ENCODE measurements at places on chromosomes 4 and X.

GRCh38 chr4:174689618-174690017 is 139.4 kb downstream of the GLRA3 start:
- no peak for DNase-seq

DNA sequence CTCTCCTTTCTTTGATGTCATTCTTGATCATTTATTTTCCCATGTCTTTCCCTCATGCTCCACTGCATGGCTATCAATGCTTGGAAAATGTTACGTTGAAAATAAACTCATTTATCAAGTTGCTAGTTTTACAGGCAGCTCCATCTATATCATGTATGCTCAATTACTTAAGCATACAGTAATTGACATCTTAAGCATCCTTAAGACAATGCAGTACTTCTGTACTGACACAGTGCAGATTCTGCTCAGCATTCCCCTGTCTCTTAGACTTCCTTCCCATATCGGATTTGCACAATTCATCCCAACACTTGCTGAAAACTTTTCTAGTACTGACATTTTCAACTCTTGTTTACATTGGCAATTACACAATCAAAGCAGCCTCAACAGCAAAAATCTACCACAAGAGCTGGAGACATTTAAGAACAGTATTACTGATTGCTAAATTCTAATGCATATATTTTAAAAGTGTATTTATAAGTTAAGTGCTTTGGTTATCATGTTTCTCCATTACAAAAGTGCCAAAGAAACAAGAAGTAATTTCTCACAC is 165.6 kb downstream of the ATP10D start:
- DNase-seq, result no peak

GRCh38 chr4:48226199-48226598 is 43.4 kb downstream of the TEC start:
- DNase-seq, result no peak

DNA sequence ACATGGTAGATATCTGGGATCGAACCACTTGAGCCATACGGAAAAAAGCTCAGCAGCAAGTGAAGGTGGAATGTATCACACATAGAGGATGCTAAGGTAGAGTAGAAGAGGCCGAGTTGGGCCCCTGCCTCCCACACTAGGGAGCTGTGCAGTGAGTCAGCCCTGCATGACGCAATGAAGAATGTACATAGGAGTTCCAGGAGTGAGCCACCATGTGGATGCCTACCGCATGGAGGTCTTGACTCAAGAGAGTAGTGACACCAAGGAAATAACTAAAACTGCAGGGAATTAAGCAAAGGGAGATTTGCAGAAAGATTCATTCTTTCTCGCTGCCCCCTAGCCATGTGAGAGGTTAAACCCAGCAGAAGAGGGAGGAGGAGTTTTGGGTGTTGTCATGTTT is 389.6 kb upstream of the IGFBP7 start:
- no peak for DNase-seq

Measured in GM12892 (cell line).